Globus pallidus (tissue), 1 donor: ENCODE measurements at places on chromosomes 5 and 9.

DNA sequence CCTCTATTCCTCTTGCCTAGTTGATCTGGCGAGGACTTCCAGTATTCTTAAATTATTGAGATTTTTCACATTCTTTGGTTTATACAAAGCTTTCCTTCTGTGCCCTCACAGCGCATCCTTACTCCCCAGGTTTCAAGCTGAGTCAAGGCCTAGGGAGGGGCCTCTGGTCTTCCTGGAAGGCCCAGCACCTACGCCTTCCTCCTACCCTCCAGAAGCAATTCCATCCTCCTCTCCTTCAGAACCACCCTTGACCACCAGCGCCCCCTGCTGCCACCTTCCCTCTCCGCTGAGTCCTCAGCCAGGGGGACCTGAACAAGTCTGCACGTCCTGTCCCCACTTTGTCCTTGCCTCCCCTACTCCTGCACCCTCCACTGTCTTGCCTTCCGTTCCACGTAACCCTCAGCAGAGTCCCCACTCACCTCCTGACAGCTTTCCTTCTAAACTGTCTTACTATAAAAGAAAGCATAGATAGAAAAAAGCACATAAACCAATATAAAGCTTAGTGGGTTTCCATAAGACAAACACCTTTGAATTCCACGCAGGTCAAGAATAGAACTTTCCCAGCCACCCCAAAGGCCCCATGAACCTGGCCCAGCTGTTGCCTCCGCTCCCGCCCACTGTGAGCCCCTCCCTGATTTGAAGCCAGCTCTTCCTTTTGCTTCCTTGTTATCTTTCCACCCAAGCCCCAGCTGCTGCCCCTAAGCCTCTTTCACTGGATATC, 63.0 kb upstream of the CTSL start:
- DNase-seq: no peak

DNA sequence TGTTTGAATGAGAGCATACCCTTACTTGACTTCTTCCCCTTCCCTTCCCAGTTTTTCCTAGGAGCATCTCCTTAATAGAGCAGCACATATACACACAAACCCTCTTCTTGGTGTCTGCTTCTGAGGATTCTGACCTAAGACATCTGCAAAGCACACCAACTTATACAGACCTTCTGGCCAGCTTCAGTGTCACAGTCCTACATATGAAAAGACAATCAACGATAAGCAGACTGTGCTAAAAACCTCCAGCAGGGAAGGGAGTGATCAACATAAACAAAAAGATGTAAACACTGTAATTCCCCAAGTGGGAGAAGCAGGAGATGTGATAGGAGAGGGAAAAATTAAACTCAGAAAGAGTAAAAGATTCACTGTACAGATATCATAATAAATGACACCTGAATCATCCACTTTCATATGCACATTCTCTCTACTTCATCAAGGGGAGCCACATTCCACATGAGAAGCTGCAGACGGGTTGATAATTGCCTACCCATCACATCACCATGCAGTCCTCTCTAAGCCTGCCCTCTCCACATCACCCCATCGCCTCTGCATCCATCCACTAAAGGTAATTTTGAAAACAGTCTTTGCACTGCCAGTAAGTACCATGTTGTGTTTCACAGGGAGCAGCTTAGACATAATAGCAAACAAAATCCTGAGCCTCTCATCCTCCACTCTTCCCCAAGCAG, 13.0 kb downstream of the APBA1 start:
- no peak for DNase-seq

GRCh38 chr5:145247745-145248040, 587.4 kb downstream of the PRELID2 start:
- DNase-seq: no peak

- no peak for DNase-seq
Measured at GRCh38 chr9:86604741-86605140, 250.5 kb upstream of the TUT7 start.
